ENCODE measurements at places on chromosomes 5 and 9. TPM values are rescaled to one million over a fixed set of nuclear protein-coding genes. Genes with fewer than 3 reads are reported as not detected.

- DNase-seq: no peak
Observed at GRCh38 chr9:30925635-30926034, 1458.8 kb upstream of the ACO1 start.

GRCh38 chr9:75918154-75918553 is 27.7 kb downstream of the PCSK5 start:
- no peak for DNase-seq

The TAF11L10 gene
- not detected for total RNA-seq

The GMCL2 gene
- not detected for total RNA-seq

GRCh38 chr5:115470921-115471320 is 73.7 kb downstream of the FEM1C start:
- DNase-seq: no peak

GRCh38 chr5:3107156-3107611 is 355.7 kb upstream of the IRX2 start:
- DNase-seq: no peak

GRCh38 chr5:76483433-76483832 is 80.3 kb downstream of the IQGAP2 start:
- no peak for DNase-seq

The ADAMTSL1 gene
- total RNA-seq: 0.58 TPM

- DNase-seq: no peak
Observed at GRCh38 chr5:77847129-77847460, 71.0 kb upstream of the TBCA start.
